ENCODE measurements at places on chromosomes 3 and 15.

DNA sequence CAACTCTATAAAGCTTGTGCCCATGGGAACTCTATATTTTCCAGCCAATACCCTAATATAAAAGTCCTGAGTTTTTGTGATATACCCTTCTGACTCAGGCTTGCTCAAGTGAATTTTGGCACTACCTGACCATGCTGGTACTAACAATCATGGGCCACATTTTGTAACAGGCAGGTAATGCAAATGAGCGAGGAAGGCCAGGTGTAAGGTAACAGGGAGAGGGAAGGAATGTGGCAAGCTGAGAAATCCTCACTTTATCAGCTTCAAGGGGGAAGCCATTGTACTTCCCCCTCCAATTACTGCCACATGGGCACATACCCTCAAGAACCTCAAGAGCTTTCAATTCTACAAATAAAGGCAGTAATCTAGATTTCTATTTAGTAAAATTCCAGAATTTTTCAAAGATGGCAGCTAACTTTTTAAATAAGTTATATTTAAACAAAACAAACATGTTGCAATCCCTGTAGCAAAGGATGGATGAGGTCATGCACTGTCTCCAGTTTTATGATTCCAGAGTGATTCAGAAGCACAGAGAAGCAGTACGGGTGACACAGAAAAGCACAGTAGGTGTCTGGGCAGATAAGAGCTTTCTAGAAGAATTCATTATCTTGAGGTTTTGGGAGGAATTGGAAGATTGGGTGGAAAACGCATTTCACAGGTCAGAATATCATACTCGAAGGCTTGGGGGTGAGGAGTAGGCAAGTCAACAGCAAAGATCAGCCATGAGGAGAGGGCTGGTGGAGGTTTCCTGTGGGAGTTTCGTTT, 87.6 kb downstream of the FOXP1 start:
- peak; percentile 88 for DNase-seq

- peak; percentile 8 for DNase-seq
Measured at GRCh38 chr15:40637221-40637745, 43.2 kb downstream of the KNL1 start.

GRCh38 chr15:86439614-86440013, 359.9 kb downstream of the AGBL1 start:
- DNase-seq, result no peak

DNA sequence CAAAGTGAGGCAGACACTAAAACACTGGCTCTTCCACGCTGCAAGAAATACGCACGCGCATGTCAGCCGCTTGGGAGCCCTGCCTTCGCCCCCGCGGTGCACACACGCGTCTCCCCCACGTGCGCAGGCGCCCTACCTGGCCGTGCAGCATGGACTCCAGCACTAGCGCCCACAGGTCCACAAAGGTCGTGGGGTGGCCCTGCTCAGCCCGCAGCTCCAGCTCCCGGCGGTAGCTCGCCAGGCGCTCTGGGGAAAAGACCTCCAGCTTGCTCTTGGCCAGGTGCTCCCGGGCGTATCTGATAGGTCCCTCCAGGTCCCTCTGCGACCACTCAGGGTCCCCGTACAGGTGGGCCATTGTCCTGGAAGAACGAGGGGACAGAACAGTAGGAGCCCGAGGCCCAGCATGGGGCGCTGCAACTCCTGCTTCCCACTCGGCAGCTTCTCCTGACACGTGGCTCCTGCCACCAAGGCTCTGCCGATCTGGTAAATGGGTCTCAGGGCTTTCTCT, 14.9 kb downstream of the PLA2G4D start:
- no peak for DNase-seq

DNA sequence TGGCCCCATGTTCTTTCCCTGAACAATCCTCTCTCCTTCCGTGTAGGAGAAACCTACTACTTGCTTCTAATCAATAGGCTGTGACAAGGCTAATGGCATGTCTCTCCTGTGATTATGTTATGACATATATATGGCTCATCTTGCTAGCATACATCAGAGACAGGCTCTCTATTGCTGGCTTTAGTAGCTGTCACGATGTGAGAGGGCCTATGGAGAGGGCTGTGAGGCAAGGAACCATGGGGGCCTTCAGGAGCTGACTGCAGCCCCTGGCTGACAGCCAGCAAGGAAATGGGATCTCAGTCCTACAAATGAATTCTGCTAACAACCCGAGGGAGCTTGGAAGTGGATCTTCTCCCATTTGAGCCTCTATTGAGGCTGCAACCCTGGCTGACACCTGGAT, 96.3 kb downstream of the EOMES start:
- peak; percentile 27 for DNase-seq

DNA sequence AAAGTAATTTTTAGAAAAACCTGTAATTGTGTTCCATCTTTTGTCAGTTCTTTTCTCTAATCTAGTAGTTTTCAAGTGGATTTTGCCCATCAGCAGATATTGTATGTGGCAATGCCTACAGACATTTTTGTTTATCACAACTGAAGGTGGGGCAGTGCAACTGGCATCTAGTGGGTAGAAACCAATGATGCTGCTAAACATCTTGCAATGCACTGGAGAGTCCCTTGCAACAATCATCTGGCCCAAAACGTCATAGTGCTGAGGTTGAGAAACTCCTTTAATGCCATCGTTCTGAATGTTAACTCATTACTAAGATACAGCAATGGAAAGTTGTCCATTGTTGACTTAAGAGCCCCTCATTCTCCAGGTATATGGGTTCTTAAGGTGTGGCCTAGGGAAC, 80.1 kb downstream of the BTD start:
- DNase-seq, result no peak

GRCh38 chr15:28107111-28107903, 8.2 kb upstream of the OCA2 start:
- no peak for DNase-seq

Data from fibroblast of upper back skin (primary cell).